Esophagus squamous epithelium (tissue), 5 donors: ENCODE measurements at places on chromosomes 4 and X.

DNA sequence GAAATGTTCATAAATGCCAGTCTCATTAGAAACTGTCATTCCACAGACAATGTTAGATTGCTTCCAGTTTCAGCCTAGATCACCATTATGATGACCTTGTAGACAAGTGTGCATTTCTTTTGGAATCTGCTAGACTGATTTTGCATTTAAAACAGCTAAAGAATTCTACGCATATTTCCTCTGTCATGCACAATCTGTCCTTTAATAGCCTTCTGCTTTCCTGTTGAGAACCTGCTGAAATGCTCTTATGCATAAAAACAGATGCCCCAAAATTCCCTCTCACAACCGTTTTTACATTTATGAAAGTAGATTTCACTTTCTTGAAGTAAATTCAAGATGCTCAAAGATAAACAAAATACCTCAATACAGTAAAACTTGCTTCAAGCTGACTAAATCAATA lies 673.3 kb downstream of the GALNTL6 start:
- DNase-seq = no peak

DNA sequence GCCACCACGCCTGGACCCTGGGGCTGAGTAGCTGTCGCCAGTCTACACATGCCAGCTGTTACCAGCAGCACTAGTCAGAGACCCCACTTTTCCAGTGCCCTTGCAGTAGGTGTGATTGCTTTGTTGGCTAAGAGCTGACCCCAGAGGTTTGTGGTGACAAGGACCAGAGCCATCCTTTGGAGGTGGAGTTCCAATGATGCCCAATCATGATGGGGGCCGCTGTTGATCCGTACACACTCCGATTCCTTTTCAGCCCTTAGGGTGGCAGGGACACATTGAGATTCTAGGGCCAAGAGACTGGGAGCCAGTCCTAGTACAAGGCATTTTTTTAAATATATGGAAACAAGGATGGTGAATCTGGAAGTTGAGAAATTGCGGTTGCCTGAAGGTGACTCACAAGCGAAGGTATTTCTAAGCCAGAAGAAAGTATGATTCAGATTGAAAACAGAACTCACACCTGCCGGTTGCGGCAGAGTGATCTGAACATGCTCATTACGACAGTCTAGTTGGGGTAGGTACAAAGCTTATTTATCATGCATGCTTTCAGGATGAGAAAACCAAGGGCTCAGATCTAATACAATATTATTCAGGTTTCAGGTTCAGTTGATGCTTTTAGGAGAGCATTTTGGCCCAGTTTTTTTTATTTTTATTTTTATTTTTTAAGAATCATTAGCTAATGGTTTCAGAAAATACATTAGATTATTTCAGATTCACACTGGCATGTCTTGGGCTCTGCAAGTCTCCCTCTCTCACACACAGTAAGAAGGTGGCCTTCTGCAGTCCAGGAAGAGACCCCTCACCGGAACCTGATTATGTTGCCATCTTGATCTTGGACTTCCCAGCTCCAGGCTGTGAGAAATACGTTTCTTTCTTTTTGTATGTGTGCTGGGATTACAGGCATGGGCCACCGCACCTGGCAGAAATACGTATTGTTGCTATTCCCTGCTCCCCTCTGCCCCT lies 43.4 kb downstream of the SHROOM2 start:
- no peak for DNase-seq

GRCh38 chr4:112296949-112297880 lies at the start of gene ALPK1:
Gene ALPK1 (plus strand): TSS chr4:112297369.
- DNase-seq = no peak

DNA sequence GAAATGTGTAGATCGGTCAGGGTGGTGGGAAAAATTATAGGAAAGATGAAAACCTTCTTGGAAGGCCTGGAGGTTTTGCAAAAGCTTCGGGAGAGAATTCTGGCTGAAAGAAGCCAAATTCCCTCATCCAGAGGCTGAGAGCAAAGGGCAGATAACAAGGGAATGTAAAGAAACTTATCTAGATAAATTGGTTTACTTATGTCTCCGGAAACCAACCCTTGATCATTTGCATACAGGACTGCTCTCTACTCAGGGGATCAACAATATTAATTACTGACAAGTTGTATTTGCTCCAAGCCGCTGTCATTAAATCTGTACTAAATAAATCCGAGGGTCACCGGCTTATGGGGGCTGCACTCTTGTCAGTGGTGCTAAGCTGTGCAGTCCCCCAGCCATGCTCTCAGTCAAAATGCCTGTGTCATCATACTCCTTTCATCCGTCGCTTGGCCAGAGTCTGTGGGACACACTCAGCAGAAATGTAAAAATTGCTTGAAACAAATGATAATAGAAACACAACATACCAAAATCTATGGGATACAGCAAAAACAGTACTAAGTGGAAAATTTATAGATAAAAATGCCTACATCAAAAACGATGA lies 715.7 kb downstream of the KCTD8 start:
- no peak for DNase-seq

DNA sequence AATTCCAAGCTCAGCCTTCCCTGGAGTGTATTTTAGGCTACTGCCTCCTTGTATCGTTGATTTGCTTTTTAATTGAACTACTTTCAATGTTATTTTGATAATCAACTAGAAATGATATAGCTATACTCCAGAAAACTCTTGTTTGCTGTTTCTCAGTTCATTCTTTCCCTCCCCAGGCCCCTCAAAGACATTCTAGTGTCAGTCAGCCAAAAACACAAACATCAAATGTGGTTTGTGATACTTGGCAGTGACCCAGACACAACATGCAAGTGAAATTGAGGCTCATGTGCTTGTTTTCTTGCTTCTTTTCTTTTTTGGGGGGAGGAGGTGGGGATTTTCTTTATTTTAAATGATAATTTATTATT lies 7.6 kb downstream of the FAT4 start:
- no peak for DNase-seq

- DNase-seq = no peak
These were observed 315.4 kb downstream of the PPP3CA start for GRCh38 chr4:101031971-101032370.
